ENCODE measurements at places on chromosomes 1 and 21. TPM values are rescaled to one million over a fixed set of nuclear protein-coding genes. Genes with fewer than 3 reads are reported as not detected.
A peak's percentile ranks its signal among the peaks of the same experiment; 100 is the strongest.

GRCh38 chr1:185661971-185662370, 72.2 kb upstream of the HMCN1 start:
- peaks cover 5% of the 10 kb centered on the region for H3K4me1 ChIP-seq
- no peak overlapping the region for H3K4me3 ChIP-seq
- H3K27ac ChIP-seq, result no peak overlapping the region

DNA sequence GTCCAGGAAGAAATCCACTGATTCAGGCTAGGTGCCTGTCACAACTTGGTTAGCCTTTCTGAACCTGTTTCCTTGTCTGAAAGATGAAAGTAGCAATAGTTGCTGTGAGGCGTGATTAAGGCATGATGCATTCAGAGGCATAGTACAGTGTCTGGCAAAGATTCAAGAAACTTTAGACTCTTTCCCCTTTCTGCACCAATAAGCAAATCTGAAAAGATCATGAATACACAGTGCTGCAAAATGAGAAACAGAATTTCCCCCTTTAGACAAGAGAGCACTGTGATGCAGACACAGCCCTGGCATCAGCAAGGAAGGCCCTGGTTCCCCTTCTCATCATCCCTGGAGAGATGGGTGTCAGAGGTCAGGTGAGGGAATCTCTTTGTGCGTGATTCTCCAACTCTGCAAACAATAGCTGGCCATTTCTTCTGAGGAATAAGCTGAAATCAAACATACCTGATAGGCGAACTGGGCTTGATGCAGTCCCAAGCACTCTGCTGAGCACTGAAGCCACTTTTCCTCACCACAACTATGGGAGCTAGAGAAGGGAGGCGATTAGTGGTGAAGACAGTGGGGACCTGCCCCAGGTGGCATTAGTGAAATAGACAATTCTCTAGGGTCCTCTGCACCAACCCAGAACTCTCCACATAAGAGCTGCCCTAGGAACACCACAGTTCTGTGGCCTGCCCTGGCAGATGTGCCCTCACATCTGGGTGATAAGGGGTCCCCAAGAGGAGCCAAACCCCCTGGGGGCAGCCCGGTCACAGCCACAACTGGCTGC, 41.7 kb downstream of the ITPKB start:
- H3K4me3 ChIP-seq, result peak overlapping the region; percentile 74
- peaks cover 43% of the 10 kb centered on the region for H3K36me3 ChIP-seq
- no peaks in the 10 kb centered on the region for H3K27me3 ChIP-seq

- H3K36me3 ChIP-seq, result no peaks in the 10 kb centered on the region
- H3K4me3 ChIP-seq, result no peak overlapping the region
- no peak overlapping the region for H3K27ac ChIP-seq
- no peak for ATAC-seq
- no peaks in the 10 kb centered on the region for H3K4me1 ChIP-seq
Measured at GRCh38 chr21:26939601-26940111, 27.2 kb downstream of the ADAMTS5 start.

GRCh38 chr1:90823686-90824085, 106.6 kb upstream of the BARHL2 start:
- H3K27ac ChIP-seq, result no peak overlapping the region
- no peak for ATAC-seq
- peaks cover 52% of the 10 kb centered on the region for H3K27me3 ChIP-seq
- H3K4me1 ChIP-seq, result no peaks in the 10 kb centered on the region

GRCh38 chr1:60296794-60297193, 223.2 kb upstream of the C1orf87 start:
- peaks cover 6% of the 10 kb centered on the region for H3K27me3 ChIP-seq
- no peak overlapping the region for H3K27ac ChIP-seq
- H3K4me3 ChIP-seq, result no peak overlapping the region

GRCh38 chr21:23160914-23161313, 2162.7 kb downstream of the NCAM2 start:
- H3K27me3 ChIP-seq, result no peaks in the 10 kb centered on the region
- no peaks in the 10 kb centered on the region for H3K36me3 ChIP-seq
- ATAC-seq, result no peak
- H3K4me1 ChIP-seq, result no peaks in the 10 kb centered on the region

GRCh38 chr1:8063298-8064036, 37.4 kb upstream of the ERRFI1 start:
- no peaks in the 10 kb centered on the region for H3K4me1 ChIP-seq
- ATAC-seq, result no peak
- H3K27ac ChIP-seq, result no peak overlapping the region
- H3K4me3 ChIP-seq, result no peak overlapping the region
- no peaks in the 10 kb centered on the region for H3K36me3 ChIP-seq
- peaks cover 7% of the 10 kb centered on the region for H3K27me3 ChIP-seq

INKA2 gene
- 3.8 TPM for total RNA-seq

POMGNT1 gene
- total RNA-seq, result 36.0 TPM

ADGRL4 gene
- total RNA-seq, result not detected

HAO2 gene
- total RNA-seq, result not detected

STPG1 gene
- 7.0 TPM for total RNA-seq

ZNF593OS gene
- not detected for total RNA-seq

IL20 gene
- total RNA-seq, result not detected

Measured in activated T-helper 17 cell treated with anti-CD3 and anti-CD28 coated beads, Interleukin-2, amount 50 U/mL, for 72 hours (primary cell).